ENCODE measurements at places on chromosomes 11 and 22.

DNA sequence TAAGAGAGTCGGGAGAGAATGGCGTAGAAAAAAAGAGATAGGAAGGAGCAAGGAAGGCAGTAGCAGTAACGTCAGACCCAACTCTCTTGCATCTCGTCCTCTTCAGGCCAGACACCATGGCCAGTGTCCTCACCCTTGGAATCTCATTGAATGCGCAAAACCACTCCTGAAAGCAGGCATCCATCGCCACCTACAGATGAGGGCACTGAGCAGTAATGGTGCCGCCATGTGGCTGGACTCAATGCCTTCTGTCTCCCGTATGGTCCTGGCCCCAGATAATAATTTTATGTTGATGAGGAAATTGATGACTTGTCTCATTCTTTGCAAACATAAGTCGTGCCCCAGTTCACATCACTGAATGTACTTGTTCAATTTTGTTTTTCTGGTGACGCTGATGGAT lies 17.8 kb upstream of the ALX4 start:
- DNase-seq = no peak

DNA sequence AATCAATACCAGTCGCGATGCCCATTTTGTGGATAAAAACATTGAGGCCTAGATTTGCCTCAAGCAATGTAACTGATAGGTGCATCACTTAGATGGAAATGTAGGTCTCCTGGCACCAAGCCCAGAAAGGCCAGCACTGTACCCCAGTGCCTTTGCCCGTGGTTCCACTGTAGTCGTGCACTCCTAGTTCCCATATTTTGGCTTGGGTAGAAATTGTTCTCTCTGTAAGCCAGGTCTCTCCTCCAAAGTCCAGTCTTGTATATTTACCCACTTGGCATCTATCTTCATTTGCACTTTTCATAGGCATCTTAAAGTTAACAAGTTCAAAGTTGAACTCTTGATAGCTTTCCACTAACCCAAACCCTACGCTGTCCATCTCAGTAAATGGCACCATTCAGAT lies 41.6 kb upstream of the DMC1 start:
- no peak for DNase-seq

DNA sequence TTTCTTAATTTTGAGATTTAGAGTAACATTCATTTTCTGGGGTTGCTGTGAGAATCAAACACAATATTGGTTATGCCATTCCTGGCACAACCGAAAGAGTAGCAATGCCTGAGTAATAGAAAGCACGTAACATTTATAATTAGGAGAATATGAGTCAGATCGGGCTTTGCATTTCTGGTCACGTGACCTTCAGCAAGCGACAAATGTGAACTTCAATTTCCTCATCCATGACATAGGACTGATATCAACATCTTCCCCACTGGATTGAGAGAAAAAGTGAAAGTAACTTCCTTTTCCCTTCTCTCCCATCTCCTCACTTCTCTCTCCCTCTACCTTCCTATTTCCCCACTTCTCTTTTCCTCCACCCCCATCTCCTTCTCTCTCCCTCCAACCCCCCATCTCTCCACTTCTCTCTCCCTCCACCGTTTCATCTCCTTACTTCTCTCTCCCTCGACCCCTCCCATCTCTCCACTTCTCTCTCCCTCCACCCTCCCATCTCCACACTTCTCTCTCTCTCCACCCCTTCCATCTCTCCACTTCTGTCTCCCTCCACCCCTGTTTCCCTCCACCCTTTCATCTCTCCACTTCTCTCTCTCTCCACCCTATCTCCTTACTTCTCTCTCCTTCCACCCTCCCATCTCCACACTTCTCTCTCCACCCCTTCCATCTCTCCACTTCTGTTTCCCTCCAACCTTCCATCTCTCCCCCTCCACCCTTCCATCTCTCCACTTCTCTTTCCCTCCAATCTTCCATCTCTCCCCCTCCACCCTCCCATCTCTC lies 33.5 kb upstream of the CAT start:
- no peak for DNase-seq

DNA sequence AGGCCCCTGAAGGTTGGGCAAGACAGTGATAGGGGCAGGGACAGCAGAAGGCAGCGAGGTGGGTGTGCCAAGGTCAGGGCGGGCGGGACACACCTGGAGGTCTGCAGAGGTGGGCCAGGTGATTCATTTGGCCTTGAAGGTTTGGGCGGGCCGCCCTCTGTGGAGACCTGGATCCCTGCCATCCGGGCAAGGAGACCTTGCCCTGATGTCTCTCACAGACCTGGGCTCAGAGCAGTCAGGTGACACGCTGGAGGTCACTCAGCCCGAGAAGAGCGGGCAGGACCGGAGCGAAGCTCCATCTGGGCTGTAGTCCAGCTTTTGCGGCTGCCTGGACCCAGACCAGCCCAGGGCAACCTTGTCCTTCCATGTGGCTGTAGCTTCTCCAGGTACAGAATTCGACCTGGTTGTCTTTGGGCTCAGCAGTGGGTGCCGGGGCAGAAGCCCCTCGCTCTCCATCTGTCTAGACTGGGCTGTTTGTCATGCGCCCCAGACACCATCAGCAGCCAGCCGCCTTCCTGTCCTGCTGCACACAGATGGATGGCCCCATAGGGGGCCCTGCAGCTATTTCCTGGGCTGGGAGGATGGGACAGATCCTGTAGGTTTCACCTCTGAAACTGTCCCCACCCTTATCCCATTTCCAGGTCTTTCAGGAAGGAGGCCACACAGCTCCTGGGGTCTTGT lies 3.1 kb downstream of the MRGPRG start:
- no peak for DNase-seq

GRCh38 chr11:86902345-86902744 lies 52.9 kb downstream of the FZD4 start:
- no peak for DNase-seq

DNA sequence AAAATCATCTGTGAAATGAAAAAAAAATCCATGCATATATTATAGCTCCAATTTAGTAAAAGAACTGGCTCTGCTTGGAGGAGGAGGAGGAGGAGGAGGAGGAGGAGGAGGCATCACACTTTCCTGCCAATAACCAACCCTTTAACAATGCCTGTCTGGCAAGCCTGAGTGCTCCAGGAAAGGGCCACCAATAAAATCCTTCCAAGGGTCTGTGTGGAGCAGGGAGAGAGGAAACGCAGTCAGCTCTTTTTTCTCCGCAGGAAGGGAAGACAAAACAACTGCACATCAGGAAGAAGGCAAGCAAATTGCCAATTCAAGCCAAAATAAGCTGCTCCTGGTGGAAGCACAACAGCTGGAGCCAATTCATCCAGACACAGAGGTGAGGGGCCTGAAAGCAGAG lies 139.0 kb downstream of the KCNC1 start:
- no peak for DNase-seq

- no peak for DNase-seq
Observed at GRCh38 chr11:35426351-35426750, 7.0 kb upstream of the SLC1A2 start.

DNA sequence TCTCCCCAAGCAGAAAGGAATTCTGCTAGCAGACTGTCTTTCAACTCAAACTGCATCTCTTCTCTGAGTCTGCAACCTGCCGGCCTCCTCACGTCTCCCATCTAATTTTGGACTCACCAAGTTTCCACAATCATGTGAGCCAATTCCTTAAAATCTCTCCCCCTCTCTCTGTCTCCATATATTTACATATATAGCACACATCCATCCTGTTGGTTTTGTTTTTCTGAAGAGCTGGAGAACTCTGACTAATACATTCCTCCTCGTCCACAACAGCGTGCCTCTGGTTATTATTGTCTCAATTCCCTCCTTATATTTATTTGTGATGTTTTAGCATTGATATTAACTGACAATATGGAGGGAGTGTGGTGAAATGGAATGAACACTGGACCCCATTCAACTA lies 29.6 kb upstream of the FJX1 start:
- DNase-seq = no peak

DNA sequence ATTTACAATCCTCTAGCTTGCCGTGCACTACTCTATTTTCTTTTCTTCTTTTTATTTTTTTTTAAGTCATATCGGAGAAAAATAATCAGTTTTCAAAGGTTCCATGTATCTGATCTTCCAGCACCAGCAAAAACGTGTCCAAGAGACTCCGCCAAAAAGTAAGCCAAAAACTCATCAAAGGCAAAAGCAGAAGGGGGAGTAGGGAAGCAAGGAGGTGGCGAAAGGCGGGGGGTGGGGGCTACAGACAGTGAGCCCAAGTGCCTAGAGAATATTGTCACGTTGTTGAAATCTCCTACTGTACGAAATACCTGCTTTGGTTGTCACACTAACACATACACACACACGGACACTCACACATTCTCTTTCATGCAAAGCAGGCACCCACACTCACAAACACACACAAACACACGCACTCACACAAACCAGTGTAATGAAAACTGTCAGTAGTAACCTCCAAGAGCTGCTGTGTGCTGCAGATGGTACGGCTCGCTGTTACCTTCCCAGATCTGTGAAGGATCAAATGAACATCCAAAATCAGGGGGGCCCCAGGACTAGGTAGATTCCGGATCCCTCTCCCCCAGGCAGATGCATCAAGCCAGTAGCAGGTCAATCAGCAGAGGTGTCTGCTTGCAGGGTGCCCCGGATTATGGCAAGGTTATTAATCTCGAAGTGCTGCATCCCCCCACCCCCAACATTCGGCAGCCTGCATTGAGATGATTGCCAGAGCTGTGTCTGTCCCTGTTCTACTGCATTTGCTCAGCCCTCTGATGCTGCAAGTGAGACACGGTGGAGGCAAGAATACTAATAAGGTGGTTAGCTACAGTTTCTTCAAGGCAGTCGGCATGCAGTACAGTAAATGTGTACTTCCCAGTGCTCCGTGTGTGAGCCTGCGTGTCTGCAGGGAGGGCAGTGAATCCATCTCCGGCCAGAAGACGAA lies at the start of gene LRRC4C:
LRRC4C (minus strand) TSS at position 188 of the 937 bp plus-strand sequence.
- DNase-seq = no peak

DNA sequence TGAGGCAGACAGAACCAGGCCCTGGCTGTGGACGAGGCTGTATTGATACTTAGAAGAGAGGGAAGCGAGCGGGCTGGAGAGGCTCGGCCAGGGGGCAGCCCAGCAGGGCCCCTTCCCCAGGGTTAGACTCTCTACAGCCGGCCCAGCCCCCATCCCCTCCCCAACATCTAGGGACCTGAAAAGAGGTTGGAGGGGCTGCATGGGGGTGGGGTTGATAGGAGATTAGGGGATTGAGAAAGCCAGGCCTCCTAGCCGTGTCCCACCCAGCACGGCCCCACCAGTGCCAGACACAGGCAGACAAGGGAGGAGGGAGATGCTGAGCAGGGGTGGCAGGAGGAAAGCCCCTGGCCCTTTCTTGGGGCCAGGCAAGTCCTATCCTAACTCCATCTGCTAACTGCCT lies 5.7 kb downstream of the LSP1 start:
- DNase-seq = no peak

GRCh38 chr11:10492084-10492483 lies 37.0 kb downstream of the AMPD3 start:
- no peak for DNase-seq

DNA sequence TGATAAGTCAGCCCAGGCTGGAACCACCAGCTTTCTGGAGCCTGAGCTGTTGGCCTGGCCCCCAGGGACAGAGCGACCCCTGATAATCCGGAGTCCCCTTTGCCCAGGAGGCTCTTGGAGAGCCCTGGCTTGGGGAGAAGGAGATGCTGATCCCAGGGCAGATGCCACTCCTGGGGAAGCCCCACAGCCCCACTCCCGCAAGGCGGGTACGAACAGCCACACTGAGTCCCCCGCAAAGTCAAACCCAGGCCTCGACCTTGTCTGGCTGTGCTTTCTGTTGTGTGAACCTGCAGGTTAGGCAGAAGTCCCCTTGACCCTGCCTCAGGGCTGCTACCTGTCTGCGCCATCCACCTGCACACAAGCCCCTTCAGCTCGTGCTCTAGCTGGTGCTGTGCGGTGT lies 108.0 kb downstream of the KCNQ1OT1 start:
- no peak for DNase-seq

- DNase-seq = no peak
Observed at GRCh38 chr22:40493441-40493840, 123.0 kb downstream of the SGSM3 start.

GRCh38 chr11:15473954-15474837 lies 359.5 kb downstream of the INSC start:
- no peak for DNase-seq

Data from activated effector memory CD4-positive, alpha-beta T cell treated with Interleukin-2 at 50 U/mL for 16 hours (primary cell).